ENCODE measurements at places on chromosomes 12 and 14.

DNA sequence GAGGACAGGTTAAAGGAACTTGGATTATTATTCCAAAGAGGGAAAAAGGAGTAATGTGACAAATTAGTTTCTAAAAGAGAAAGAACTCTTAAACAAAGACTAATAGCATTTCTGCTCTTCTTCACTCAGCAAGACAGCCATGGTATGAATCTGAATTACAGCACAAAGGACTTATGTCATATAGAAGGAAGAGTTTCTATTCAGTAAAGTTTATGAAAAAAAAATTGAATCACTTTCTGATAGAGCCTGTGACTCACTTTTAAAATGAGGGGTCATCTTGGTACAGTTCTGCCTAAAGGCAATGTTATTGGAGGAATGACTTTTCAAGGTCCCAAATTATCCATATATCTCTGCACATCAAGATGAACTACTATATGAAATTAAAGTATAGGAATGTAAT is 101.7 kb downstream of the DUSP6 start:
- no peak for ATAC-seq

GRCh38 chr14:94612580-94613554 is 676 bp downstream of the SERPINA3 start:
- peak; percentile 48 for ATAC-seq

- ATAC-seq = no peak
Measured at GRCh38 chr12:7075939-7076338, 15.4 kb downstream of the C1S start.

GRCh38 chr14:28746247-28746646 is 20.3 kb upstream of the FOXG1 start:
- no peak for ATAC-seq

- ATAC-seq = peak; percentile 83
Measured at GRCh38 chr12:103799857-103800771, 40.9 kb downstream of the NT5DC3 start.

- no peak for ATAC-seq
Measured at GRCh38 chr14:60353420-60353819, 104.4 kb downstream of the PPM1A start.

DNA sequence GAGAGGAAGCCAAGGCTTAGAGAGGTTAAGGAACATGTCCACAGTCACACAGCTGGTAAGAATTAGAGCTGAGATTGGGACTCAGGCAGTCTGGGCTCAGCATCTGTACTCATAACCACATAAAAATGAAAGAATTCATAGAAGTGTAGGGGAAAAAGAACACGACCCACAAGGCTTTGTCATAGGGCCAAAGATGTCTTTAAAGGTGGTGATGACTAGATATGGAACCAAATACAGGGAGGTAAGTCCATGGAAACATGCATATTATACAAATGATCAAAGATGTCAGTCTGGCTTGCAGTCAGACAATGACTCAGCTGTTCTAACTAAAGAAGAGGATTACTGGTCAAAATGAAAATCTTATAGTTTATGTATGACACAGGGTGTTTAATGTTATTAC is 7.2 kb upstream of the SSPN start:
- no peak for ATAC-seq

DNA sequence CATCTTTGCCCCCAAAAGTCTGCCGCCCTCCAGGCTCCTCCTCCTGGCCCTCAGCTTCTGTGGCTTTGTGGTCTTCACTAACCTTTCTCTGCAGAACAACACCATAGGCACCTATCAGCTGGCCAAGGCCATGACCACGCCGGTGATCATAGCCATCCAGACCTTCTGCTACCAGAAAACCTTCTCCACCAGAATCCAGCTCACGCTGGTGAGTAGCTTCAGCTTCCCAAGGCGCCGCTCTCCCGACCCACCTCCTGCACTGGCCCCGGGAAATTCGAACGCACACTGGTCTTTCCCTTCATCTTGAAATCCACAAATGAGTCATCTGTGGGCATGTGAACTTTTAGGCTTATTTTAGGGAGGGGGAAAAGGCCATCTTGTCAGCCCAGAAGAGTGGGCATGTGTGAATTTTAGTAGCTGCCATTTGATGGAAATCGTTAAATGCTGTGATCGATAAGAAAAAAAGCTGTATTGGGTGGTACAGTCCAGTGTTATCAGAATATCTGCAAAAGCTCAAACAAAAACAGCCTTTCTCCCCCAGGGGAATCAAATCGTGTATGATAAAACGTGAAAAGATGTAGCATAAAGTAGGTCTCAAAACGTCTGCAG is 700 bp downstream of the SLC35E3 start:
- ATAC-seq = peak; percentile 47

DNA sequence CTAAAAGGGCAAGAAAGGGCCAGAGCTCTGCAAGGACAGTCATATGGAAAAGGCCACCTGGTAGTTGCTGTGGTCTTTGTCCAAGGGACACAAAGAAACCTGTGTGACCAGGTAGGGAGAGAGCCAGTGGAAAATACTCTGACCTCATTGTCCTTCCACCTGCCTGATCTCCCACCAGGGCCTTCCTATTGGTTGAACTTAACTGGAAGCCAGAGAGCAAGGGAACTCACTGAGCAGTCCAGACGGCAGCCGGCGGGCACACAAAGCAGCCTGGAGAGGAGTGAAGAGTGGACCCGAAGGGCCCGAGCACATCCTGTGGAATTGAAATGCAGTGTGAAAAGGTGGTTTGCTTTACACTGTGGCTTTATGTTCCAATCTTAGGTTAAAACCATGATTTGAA is 120.7 kb downstream of the SLC25A21 start:
- ATAC-seq = no peak

DNA sequence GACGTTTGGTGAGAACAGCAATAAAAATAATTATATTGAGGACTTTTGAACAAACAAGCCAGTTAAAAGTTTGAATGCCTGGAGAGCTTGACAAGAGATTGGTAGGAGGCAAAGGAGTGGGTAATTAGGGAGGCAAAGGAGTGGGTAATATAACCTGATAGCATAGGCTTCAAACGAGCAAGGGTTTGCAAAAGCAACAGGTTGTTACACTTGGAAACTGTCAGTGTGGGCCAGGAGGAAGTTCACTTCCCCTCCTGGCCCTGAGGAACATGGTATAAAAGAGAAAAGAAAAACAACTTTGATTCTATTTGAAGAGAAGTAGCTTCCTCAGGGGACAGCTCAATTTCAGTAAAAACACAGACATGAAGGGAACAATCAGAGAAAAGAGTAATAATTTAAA is 121.7 kb downstream of the CCER1 start:
- no peak for ATAC-seq
